T-helper 9 cell (primary cell): ENCODE measurements at places on chromosomes 12 and 14.

DNA sequence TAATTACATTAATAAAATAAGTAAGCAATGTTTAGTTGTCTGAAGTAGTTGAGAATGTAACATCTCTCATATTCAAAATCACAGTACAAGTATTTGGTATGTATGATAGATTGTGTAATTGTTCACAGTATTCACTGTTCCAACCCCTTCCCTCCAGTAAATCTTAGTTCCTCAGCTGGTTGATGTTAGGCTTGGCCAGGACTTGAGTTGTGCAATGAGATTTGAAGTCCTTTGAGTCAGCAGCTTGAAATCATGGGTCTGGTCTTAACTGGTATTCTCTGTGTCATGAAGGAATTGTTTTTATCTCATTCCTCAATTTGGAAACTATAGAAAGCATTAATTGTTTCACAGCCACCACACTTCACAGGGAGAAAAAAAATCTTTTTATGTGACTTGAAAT, 477.1 kb downstream of the FSCB start:
- DNase-seq: no peak

GRCh38 chr12:132125736-132126135, 18.4 kb downstream of the DDX51 start:
- DNase-seq: no peak

- DNase-seq: no peak
Measured at GRCh38 chr12:28242496-28243309, 52.4 kb downstream of the CCDC91 start.

GRCh38 chr14:63287666-63288483, 30.9 kb downstream of the GPHB5 start:
- DNase-seq: no peak

DNA sequence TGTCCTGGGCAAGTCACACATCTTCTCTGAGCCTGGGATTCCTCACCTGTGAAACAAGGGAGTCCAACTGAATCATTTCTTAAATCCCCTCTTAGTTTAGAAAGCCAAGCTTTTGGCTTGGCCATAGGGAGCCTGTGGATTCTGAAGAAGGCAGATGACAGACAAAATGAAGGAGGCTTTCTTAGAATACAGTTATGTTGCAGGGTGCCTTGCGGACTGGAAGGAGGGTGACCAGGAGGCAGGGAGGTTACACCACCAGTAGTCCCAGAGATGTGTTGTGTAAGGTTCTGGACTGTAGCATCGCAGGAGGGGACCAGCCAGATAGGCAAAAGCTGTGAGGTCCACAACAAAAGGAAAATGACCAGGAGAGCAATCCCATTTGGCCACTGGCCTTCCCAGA, 8.2 kb upstream of the ACVR1B start:
- DNase-seq: no peak

GRCh38 chr14:84546236-84546635, 983.7 kb upstream of the FLRT2 start:
- DNase-seq: no peak
